ENCODE measurements at places on chromosomes 4 and X. TPM values are rescaled to one million over a fixed set of nuclear protein-coding genes. Genes with fewer than 3 reads are reported as not detected.

KIAA1210 gene
- not detected for total RNA-seq

GRIA3 gene
- total RNA-seq: 6.6 TPM

RIPPLY1 gene
- total RNA-seq: not detected

ANOS1 gene
- 57.4 TPM for total RNA-seq

MMRN1 gene
- not detected for total RNA-seq

IGBP1 gene
- total RNA-seq: 44.0 TPM

DDX53 gene
- not detected for total RNA-seq

GAGE12E gene
- total RNA-seq: not detected

NDST4 gene
- total RNA-seq: not detected

ZAR1 gene
- total RNA-seq: not detected

CRMP1 gene
- total RNA-seq: 64.9 TPM

DNA sequence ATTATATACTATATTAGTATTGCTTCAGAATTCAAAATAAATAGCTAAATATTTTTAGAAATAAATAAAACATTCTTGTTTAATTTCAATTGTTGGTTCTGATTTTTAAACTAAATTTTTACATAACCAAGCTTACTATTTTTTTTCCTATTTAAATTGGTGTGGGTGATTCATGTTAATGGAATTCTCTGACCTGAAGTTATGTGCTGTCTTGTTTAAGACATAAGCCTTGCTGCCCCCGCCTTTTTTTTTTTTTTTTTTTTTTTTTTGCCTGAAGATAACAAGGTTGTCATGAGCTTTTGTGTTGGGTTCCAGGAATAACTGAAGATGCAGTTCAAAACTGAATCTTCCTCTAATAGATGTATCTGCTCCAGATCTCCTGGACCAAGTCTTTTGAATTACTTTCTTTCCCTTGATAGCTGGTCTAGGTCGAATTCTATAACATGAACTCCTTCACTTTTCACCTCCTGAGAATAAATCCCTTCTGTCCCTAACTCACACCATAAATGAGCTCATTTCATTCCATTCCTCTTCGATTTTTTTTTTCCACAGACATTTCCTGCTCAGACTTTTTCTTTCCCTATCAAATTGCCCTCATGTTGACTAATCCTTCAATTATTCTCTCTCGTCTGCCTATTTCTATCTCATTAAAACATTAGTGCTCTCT is 261.5 kb upstream of the FTHL17 start:
- DNase-seq: no peak

DNA sequence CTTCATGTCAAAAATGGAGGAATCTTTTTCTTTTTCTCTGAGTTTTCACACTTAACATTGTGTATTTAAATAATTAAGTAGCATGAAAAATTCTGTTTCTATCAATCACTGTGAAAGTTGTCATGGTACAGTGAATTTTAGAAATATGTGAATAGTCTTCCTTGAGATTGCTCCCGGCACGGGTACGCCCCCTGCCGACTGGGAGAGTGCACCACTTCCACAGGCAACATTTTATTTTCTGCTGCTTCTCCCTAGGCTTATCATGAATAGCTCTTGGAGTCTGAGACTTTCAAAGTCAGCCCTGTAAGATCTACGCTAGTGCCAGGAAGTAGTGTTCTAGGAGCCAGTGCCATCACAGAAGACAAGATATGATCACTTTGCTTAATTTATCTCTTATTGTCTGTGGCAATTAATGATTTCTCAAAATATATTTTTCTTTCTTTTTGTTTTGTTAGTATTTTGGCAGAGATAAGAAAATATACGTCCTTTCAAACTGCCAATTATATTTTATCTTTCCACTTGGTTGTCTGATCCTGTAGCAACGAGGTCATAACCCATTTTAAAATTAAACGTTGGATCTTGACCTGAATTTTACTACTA is 763.8 kb upstream of the AADAT start:
- DNase-seq: peak; percentile 86

GRCh38 chr4:143391261-143391660 is 54.6 kb downstream of the GAB1 start:
- no peak for DNase-seq

DNA sequence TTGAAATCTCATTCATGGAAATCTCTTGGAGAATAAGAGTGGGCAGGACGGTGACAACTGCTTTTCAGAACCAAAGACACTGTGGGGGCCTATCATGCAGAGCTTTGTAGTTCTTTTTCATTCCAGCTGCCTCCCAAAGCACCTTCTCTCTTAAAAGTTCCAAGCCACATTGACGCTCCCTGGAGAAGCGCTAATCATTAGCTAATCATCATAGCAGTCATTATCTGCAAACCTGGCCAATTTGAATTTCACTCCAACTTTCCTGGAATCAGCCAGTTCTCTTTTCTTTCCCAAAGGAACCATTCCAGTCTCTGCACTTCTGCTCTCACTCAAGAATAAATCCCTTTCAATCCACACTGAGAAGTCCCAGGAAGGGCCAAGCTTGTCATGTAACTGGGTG is 1144.1 kb upstream of the IGFBP7 start:
- no peak for DNase-seq

DNA sequence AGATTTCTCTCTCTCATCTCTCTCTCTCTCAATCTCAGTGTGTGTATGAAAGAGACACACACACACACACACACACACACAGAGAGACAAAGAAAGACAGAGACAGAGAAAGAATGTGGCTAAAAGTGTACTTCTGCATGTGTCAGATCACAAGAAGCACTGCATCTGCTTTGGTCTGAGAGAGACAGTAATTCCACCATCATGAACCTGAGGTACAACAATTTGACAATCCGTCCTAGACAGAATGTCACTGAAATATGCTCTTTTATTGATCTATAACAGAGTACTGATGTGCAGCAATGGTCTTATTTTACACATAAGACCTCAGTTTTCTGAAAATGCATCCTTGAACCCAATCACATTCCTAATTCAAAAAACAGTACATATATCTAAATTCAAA is 576.2 kb upstream of the SMIM31 start:
- DNase-seq: no peak

DNA sequence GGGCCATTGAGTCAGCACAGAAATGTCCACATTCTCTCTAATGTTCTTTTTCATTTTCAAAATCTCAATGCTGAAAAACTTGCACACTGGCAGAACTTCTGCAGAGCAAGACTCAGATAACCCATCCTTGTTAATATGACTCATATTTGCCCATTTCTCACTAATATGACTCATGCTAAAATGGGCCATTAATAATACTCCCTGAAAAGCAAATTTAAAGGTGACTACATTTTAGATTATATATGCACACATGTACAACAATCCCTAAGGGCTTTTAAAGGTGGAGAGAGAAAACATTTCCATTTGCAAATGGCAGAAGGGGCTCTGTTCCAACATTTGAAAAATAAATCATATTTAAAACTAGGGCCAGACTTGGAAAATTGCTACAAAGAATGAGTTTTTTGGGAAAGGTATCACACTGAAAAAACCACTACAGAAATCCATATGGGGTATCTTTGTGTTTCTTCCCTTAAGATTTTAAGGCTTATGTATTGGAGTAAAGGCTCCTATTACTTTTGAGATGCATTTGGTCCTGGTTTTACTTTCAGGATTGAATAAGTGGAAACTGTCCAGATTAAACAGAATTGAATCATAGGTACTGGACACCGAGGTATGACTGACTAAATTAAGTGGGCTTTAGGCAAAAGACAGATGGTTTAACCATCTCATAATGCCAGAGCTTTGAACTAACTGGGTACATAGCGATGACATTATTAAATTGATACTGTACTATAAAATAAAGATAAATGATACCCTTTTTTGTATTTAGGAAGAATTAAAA is 30.0 kb downstream of the TLR2 start:
- no peak for DNase-seq

DNA sequence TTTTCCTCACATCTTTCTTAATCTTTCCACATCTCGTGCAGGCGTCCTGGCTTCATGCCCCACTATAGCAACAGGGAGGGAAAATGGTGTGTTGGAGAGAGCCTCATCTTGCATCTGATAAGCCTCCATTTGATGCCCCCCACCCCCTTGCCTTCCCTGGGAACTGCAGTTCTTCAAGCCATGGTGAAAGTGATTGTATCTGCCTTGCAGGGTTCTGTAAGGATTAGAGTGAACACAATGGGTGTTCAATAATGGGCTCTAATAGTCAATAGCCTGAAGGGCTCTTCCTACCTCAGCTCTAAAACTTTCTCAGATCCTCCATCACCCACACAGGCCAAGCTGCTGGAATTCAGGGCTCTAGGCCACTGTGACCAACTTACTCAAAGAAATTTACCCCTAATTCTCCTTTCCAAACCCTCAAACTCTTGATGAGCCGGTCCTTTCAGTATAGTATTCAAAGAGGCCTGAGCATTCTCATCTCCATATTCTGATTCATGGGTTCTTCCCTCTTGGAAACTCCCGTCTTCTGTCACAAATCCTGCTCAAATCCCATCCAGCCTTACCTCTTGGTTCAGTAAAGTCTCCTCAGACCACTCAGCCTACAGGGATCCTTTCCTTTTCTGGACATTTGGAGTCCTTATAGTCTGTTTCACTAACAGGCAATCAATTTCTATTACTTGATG is 128.3 kb upstream of the TRIM2 start:
- no peak for DNase-seq

- DNase-seq: no peak
Measured at GRCh38 chr4:16685536-16685935, 212.9 kb downstream of the LDB2 start.

- peak; percentile 48 for DNase-seq
Measured at GRCh38 chrX:32155044-32155638, 1056.2 kb downstream of the DMD start.

- no peak for DNase-seq
Measured at GRCh38 chr4:182521011-182521410, 277.8 kb downstream of the TENM3 start.

DNA sequence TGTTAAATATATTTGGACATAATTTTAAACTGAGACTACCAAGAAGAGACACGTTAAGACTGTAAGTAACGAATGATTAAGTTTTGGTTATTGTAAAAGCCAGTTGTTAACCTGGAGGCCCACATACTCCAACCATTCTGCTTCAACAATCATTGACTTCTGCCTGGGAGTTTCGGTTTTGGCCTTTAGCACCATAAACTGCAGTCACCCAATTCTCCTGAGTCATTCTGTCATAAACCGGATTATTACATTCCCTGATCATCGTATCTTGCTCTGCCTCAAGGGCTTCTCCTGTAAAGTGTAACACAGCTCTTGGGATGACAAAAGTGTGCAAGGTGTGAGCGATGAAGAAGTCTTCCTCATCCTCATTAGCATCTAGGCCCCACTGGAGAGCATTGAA is 46.9 kb upstream of the PABPC1L2A start:
- no peak for DNase-seq

GRCh38 chr4:140059159-140059558 is 94.8 kb downstream of the MAML3 start:
- no peak for DNase-seq

DNA sequence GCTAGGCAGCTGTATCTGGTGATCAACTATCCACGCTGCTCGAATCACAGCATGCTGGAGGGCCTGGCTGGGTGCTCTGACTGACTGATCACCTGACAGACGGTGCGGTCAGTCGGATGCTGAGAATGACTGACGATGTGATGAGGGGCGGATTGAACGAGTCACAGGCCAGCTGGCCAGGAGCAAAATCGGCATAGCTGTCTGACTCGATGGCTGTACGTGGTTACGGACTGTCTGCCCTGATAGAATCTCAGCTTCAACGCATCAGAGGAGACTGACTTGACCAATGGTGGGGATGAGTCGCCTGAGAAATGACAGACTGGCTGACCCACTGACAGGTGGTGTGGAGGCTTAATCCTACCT is 1.0 kb upstream of the SUV39H1 start:
- DNase-seq: no peak

DNA sequence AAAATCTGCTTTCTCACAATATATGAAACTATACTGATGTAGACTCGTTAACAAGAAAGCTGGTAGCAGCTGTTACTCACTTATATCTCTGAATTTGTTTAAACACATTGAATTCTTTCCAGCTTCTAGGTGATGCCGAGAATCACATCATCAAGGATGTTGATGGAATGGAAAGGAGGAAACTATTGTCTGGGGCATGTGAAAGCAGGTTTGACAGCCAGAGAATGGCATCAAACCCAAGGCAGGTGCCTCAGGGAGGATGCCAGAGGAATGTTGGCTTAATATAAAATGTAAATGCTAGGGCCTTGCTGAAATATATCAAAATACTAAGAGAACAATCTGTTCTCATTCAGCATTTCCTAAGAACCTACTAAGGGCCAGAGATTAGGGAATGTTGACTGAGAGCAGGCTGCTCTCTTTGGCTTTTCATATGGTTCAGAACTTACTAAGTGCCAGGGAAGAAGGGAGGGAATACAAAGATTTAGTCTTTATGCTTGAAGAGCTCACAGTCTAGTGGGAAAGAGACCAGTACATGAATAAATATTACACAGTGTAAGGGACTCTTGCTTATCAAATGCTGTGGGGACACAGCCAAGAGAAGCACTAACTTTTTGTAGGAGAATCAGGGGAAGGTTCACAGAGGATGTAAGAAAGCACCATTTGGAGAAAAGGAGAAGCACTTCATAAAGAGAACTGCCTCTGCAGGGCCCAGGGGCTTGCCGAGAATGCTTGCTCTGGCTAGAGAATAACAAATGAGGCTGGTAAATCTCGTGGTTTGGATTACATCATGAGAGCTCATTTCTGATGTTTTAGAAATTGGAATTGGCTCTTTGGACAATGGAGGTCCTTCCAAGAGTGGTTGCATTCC is 14.7 kb downstream of the SLIT2 start:
- DNase-seq: no peak

GRCh38 chr4:184370711-184371389 is 103.5 kb downstream of the IRF2 start:
- DNase-seq: peak; percentile 13

DNA sequence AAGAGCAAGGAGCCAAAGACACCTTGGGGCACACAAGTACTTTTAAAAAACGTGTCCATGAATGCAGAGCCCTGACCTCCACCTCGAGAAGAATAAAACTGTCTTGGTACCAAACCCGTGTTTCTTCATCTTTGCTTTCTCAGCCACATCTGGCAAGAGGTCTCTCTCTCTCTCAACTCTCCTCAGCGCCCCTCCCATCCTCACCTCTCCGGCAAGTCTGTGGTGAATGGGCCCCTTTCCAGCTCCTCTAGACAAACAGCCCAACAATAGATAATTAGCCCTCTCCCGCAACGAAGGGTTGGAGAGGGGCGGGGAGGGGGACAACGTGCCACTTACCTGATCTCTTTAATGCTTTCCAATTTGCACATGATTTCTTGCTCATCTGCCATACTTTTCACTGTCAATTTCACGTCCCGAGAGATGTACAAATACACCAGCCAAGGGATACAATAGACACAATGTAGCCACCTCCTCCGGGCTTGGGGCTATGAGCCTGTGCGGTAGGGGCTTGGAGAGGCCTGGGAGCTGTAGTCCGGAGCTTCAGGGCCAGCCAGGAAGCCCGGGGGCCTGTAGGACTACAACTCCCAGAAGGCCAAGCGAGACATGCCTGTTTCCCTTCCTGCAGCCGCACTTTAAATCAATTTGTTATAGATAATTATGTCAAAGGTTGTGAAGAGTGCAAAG is at the start of gene ZC4H2:
TSS of gene ZC4H2 (minus strand) at position 462 of the 684 bp plus-strand sequence. CDS start at position 389, 73 bp downstream.
- peak; percentile 88 for DNase-seq

- peak; percentile 34 for DNase-seq
Measured at GRCh38 chr4:6509587-6509986, 37.2 kb upstream of the PPP2R2C start.

GRCh38 chr4:182653596-182653995 is 263.6 kb downstream of the DCTD start:
- DNase-seq: no peak

GRCh38 chrX:13419276-13419675 is 99.4 kb upstream of the ATXN3L start:
- no peak for DNase-seq
